AG04449 (cell line): ENCODE measurements at places on chromosomes 1 and 21.
A peak's percentile ranks its signal among the peaks of the same experiment; 100 is the strongest.

DNA sequence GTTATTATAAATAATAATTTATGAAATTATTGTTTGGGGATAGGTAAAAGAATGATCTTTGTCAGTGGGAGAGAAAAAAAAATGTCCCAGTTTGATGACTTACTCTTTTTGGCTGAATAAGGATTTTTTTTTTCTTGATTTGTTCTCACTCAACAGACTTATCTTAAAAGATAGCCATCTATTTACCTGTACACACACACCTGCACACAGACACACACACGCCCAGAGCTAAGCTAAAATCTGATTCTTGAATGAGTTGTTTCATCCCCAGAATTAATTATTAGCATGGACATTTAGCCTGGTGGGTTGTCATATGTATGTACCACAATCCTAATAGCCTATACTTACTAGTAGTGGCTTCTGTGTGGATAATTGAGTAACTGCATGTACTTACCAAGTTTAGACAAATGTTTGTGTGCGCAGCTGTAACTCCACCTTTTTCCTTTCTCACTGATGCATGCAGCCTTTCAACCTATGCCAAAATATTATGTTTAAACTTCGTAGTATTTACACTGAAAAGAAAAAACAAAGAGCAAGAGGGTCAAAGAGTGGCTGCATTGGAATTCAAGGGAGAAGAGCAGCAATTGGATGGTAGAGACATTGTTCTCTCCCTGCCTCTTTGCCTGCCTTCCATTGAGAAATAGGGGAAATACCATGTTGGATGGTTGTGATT, 174.3 kb downstream of the ADGRL2 start:
- DNase-seq = no peak

DNA sequence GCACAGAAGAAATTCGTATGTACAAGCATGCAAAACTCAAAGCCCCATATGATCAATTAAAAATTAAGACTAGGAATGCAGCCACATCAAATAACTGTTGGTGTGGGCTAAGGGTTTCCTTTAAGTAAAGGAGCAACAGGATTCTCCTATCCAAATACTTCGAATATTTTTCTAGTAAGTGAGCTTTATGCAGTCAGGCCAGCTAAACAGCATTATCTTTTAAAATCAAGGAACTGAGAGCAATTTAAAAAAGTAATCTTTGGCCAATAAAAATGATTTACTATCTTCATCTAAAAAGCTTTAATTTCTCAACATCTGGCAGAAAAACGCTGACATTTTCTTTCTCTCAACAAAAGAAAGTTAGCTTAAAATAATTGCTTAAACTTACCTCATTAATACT, 19.8 kb downstream of the CNN3 start:
- DNase-seq = no peak

GRCh38 chr1:197198333-197198732, 51.9 kb upstream of the ASPM start:
- no peak for DNase-seq

DNA sequence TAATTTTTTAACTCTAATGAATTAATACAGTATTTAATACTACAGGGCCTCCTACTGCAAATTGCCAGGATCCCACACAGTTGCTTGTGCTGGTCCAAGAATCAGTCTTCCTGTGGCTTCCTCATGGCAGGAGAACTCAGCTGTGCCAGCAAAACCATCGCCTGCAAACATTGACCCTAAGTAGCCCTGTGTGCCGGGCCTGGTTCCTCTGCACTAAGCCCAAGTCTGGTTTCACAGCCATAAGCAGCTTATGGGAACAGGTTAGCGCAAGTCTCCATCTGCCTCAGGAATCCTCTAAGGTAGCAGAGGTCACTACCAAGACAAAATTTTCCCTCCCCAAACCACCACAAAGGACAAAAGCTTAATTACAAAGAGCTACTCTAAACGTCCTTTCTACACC, 216.6 kb downstream of the PLA2G4A start:
- DNase-seq = no peak

- no peak for DNase-seq
Observed at GRCh38 chr1:204176049-204176448, 9.9 kb upstream of the REN start.

- no peak for DNase-seq
Observed at GRCh38 chr1:94000510-94001282, 91.5 kb upstream of the GCLM start.

DNA sequence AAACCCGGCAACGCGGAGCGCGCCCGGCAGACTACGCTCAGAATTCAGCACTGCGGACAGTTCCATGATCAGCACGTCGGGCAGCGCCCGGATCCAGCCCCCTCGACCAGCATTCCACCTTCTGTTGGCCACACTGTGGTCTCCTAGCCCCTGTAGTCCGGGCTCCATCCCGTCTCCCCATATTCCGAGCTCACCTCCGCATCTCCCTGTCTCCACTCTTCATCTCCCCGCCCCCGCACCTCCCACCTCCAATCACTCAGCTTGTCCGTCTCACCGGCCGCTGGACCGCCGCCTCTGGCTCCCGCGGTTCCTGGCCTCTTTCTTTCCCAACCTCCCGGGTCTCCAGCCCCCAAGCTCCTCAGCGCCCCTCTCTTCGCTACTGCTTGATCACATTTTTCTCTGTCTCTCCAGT, 500 bp downstream of the EPHA10 start:
- no peak for DNase-seq

DNA sequence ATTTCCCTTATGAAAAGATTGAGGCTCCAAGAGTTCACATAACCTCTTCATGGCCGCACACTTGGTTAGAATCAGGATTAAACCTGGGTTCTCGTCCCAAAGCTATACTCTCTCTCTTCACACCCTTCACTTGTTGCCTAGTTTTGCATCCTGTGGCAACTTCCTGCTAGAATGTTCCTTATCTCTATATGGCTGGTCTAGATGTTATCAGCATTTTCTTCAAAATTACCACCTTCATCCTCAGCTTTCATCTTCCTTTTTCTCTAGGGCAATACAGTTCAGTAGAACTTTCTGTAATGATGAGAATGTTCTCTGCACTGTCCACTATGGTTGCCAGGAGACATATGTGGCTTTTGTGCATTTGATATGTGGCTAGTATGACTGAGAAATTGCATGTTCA, 31.1 kb upstream of the BCAR3 start:
- DNase-seq = no peak

DNA sequence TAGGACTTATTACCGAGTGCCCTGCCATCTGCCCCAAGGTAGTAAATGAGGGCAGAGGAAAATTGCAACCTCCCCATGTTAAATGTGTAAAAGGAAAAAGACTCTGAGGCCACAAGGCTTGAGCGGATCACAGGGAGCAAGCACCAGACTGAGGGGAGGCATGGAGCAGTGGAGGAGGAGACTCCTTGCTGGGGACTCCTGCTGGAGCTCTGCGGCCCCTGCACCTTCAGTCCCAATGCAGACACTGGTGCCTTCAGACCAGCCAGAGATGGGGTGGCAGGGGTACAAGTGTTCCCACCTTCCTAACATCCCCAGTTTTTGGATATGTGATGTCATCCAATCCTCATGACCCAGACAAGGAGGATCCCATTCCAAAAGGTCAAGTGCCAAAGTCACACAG, 128.4 kb upstream of the NGF start:
- no peak for DNase-seq

- DNase-seq = no peak
Observed at GRCh38 chr21:42061195-42061985, 9.7 kb upstream of the UMODL1 start.

GRCh38 chr1:117652421-117652820, 46.6 kb downstream of the TENT5C start:
- DNase-seq = no peak

GRCh38 chr1:61975638-61976037, 219.0 kb upstream of the L1TD1 start:
- DNase-seq = no peak

GRCh38 chr1:29243023-29243870, 6.9 kb downstream of the PTPRU start:
- no peak for DNase-seq

- no peak for DNase-seq
Observed at GRCh38 chr1:24364605-24364974, 45.4 kb downstream of the GRHL3 start.

- DNase-seq = no peak
Observed at GRCh38 chr1:172647110-172647564, 11.8 kb upstream of the FASLG start.

GRCh38 chr1:225097175-225097574, 167.7 kb downstream of the DNAH14 start:
- DNase-seq = no peak

- no peak for DNase-seq
Observed at GRCh38 chr1:21921100-21921875, 15.8 kb downstream of the HSPG2 start.

DNA sequence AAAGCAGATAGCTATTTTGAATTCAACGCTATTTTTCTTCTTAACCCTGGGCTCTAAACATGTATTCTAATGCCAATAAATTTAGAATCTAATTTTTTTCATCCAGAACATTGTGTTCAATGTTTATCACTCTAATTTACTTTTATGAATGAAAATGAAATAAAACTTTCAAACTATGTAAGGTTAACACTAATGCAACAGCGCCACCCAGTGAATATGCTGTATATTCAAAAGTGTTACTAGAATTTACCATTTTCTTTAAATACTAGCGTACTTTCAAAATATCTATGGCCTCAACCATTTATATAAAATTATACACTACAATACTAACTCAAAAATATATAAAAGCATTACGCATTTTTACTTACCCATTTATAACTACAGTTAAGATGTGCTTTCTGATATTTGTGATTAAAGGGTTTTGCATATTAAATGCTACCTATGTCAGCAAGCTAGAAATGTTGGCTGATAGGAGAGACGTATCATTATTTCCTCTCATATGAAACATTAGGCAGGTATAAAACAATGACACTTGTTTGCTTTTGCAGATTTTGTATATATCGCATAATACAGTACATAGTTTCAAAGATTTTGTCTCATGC, 5.9 kb upstream of the NUF2 start:
- DNase-seq = no peak

- DNase-seq = peak; percentile 98
Observed at GRCh38 chr1:165898837-165899236, 71.4 kb downstream of the UCK2 start.

DNA sequence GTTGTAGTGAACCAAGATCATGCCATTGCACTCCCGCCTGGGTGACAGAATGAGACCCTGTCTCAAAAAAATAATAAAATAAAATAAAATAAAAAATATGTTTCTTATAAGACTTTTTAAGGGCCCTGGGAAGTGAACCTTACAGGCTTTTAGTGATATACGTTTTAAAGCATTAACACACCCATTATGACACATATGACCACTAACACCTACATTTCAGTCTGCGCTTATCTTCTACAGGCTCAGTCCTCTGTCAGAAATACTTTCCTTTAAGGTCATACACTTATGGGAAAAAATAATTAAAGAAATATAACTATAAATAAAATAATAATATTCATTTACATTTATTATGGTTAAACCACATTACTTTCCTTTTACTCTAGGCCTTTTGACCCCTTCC, 21.9 kb downstream of the ADSS2 start:
- DNase-seq = no peak

DNA sequence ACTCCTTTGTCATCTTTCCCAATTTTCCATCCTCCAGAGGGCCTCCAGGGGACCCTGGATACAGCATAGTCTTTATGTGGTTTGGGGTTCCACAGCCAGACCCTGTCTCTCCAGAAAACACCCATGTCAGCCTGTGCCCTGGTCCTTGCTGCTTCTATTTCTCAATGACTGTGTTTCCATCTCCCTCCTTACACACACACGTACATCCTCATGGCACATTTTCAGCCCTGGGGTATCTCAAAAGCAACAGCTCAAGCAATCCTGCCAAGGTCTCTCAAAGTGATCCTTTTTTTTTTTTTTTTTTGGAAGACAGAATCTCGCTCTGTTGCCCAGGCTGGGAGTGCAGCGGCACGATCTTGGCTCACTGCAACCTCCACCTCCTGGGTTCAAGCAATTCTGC, 22.3 kb downstream of the QSOX1 start:
- DNase-seq = no peak

GRCh38 chr1:23872421-23872820, 4.3 kb upstream of the FUCA1 start:
- no peak for DNase-seq

DNA sequence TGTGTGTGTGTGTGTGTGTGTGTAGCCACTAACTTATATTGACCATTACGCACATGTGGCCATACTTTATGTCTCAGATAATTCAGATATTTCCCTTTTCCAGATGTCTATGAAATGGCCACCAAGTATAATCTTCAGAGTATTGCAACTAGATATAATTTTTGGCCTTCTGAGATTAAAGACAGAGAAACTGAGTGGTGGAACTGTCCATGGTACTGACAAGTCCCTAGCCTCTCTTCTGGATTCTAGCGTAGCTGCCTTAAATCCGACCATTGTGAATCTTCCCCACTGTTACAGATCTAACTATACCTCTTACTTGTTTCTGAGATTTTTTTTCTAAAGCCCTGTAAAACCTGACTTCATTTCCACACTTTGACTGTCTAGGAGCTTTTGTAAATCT, 100.0 kb upstream of the SERTAD4 start:
- no peak for DNase-seq

GRCh38 chr1:150895618-150896017, 8.7 kb downstream of the CTXND2 start:
- DNase-seq = no peak

GRCh38 chr1:18893120-18893519, 9.2 kb downstream of the ALDH4A1 start:
- DNase-seq = no peak

DNA sequence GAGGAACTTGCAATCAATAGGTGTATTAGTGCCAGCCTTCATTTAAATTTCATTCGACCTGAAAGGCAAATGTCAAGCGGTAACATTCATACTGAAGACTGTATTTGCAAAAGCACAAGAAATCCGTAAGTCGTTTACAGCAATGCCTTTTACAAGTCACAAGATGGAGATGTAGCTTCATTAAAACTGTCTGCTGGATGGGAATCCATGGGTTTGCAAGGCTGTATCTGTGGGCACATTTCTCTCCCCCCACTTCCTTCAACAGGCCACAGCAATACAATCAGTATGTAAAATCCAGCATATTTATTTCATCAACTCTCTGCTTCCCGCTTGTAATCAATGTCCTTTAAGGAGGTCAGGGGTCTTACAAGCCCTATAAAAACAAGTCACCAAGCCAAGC, 147.1 kb downstream of the SLC45A1 start:
- DNase-seq = no peak

- DNase-seq = no peak
Observed at GRCh38 chr1:239982762-239983161, 108.9 kb upstream of the FMN2 start.

DNA sequence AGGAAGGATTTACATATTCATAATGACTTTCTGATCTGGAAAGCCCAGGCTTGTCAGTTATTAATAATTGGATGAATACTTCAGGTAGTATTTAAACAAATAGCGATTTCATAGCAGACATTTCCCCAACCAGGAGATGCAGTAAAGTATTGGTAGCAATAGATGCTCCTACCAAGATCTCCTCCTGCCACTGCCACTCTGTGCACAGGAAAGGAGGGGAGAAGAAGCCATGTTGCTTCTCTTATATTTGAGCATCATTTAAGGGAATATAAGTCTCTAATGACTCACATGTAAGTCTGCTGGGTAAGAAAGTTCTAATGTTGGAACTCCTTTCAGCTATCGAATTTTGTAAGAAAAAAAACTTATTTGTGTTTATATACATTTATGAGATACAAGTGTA, 420 bp upstream of the IFI16 start:
- no peak for DNase-seq
